ENCODE measurements at places on chromosomes 16 and 17. TPM values are rescaled to one million over a fixed set of nuclear protein-coding genes. Genes with fewer than 3 reads are reported as not detected.

The CTRB1 gene
- total RNA-seq: 1.2 TPM

The ABAT gene
- total RNA-seq: 1.2 TPM

The HS3ST3A1 gene
- 0.22 TPM for total RNA-seq

The GUCY2D gene
- not detected for total RNA-seq

The TBC1D3H gene
- not detected for total RNA-seq

The TBX21 gene
- total RNA-seq: 0.12 TPM

The TBC1D3G gene
- not detected for total RNA-seq

DNA sequence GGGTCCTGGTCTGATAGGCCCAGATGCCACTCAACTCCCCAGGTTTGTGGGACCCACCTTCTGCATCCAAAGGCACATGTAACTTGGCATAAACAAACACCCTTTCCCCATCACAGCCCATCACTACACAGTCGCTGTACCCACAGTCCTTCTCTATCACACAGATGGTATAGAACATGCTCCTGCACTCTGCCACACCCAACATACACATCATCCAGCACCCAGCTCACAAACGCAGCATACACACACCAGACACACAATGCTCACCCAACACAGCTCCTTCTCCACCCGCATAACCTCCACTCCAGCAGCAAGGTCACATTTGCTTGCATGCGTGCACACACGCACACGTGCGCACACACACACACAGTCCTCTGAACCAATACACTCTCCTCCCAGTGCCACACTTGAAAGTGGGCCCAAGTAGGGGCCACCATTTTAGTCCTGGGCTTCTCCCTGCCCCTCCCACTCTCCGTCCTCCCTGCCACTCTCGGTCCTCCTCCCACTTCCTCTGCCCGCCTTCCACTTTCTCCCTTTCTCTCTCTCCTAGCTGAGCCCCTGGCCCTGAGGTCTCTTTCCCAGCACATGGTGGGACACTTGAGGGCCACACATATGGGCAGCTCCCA, 8.5 kb upstream of the TMEM92 start:
- DNase-seq: no peak

DNA sequence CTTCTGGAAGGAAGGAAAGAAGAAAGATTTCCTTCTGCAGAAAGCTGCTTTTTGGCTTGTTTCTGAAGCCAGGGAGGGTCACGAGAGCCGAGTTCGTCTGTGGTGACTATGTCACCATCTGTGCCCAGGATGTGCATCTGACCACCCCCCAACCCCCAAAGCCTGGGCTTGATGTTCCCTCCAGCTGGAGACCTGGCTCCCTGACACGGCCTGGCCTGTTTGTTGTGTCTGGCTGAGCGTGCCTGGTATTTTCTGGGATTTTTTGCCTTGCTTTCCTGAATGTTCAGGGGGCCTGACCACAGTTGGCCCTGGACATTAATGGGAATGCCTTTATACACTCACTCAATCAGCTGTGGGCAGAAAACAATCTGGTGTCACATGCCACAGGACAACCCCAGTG, 38.9 kb downstream of the LGALS9 start:
- DNase-seq: no peak

- DNase-seq: no peak
Observed at GRCh38 chr16:12320298-12320706, 343.8 kb downstream of the SNX29 start.

DNA sequence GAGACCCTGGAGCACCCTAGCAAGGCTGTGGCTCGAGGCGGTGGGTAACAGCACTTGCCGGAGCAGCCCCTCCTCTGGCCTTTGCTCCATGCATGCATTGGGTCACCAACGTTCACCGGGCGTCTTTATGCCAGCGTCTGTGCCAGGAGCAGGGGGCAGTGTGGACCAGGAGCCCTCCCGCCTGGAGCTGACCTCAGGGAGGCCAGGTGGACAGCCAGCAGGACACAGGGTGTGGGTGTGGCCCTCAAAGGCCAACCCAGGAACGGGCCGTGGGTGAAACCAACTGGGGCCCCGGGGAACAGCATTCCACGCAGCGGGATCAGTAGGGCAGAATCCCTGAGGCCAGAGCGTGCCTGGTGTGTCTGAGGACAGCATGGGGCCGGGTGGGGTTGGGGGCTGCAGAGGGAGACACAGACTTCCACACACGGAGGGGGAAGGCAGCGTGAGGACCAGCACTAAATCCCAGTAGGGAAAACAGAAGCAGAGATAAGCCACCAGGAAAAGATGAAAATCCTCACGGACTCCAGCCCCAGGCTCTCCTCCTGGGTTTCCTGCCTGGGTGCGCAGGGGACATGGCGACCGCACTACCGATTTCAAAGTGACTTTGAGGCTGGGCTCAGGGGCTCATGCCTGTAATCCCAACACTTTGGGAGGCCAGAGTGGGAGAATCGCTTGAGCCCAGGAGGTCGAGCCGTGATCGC, 2.9 kb upstream of the CD7 start:
- no peak for DNase-seq

GRCh38 chr17:68544111-68544915, 32.1 kb downstream of the PRKAR1A start:
- no peak for DNase-seq

DNA sequence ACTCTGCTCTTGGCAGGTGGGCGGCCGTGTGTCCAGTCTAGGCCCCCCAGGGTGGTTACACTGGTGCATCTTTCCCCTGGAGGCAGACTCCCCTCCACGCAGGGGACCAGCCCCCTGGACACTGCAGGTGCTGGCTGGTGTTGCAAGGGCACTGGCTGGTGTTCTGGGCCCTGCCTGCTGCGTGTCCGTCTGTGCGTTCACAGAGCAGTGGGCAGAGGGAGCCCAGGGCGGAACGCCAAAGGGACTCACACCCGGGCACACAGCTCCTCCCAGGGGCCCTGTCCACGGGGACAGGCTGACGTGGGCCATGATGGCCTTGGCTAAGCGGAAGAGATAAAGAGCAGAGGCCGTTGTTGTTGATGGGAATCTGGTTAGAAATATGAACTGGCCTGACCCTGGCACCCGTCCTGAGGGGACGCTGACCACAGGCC, 27.3 kb downstream of the ACSF3 start:
- peak; percentile 35 for DNase-seq

- peak; percentile 83 for DNase-seq
Observed at GRCh38 chr17:63930951-63931575, 1.1 kb downstream of the CD79B start.

DNA sequence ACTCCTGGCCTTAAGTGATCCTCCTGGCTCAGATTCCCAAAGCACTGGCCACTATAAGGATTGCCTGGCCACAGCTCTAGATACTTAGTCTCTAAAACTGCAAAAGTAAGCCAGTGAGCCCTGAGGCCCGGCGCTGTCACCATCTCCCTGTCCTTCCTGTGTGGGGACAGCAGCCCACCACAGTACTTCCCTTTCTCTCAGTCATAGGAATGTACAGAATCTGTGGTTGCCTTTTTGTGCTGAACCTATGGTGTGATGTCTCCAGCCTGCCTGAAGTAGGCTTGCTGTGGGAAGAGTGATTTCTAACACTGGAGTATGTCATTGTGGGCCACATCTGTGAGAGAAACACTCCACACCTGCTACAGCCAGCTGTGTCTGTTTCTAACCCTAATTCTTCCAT, 24.7 kb downstream of the NTAN1 start:
- no peak for DNase-seq

GRCh38 chr17:19539040-19539399, 5.4 kb downstream of the SLC47A1 start:
- peak; percentile 43 for DNase-seq

- DNase-seq: no peak
Observed at GRCh38 chr17:66784621-66785364, 50.1 kb upstream of the CACNG5 start.

DNA sequence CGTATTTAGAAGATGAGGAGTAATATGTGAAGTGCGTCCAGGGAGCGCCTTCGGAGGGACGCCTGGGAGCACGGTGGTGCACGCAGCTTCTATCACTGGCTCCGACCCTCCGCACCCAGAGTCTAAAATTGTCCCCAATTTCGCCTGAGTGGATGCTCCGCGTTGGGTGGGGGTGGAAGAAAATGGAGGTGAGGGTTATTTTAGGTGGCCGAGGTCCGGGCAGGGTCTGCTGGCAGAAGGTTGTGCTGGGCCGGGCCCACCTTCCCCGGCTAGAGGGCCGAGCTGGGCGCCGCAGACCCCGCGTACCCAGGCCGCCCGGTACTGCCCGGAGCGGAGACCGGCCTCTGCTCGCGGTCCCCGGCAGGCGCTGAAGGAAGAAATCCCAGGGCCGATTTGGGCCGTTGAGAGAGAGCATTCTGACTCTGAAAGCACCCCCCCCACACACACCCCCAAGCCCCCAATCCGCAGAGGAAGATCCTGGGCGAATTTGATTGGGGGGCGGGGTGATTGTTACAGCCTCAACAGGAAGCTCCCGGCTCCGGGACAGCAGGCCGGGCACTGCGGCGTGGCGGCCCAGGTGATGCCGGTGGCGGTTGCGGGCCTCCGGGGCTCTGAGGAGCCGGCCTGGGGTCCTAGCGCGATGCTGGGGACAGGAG, 3.0 kb downstream of the BAHCC1 start:
- peak; percentile 72 for DNase-seq

DNA sequence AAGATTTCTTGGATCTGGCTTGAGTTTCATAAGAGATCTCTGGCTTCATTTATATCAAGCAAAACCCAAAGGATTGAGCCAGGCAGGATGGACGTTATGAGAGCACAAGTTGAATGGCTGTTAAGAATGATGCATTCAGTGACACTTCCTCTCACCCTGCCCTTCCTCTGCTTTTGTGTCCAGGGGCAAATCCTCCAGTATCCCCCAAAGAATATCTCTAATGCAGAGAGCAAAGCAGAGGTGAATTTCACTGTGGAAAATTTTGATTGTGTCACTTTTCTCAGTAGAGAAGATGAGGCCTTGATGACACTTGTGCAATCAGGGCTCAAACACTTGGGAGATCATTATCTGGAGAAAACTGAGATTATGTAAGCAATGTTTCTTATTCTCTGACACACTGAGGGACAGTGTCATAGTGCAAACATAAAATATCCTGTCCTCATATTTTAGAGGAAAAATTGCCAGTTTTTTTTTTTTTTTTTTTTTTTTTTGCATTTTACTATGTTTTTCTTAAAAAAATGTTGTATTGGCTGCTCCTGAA, 25.3 kb downstream of the MARCHF10 start:
- DNase-seq: no peak

DNA sequence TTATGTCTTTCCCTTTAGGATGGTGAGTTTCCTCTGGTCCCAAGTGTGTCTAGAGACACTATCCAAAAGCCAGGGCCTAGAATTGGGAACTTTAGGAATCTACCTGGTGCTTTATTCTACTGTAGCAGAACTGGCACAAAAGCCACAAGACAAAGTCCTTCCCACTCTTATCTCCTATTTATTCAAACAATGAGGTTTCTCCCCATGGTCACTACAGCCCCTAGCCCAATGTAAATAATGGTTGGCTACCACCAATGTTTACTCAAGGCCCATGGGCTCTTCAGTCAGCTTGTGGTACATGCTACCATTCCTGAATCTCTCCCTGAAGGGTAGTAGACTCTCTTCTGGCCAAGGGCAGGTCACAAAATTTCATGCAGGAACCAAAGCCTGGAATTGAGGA, 789.4 kb upstream of the KIF2B start:
- DNase-seq: no peak

DNA sequence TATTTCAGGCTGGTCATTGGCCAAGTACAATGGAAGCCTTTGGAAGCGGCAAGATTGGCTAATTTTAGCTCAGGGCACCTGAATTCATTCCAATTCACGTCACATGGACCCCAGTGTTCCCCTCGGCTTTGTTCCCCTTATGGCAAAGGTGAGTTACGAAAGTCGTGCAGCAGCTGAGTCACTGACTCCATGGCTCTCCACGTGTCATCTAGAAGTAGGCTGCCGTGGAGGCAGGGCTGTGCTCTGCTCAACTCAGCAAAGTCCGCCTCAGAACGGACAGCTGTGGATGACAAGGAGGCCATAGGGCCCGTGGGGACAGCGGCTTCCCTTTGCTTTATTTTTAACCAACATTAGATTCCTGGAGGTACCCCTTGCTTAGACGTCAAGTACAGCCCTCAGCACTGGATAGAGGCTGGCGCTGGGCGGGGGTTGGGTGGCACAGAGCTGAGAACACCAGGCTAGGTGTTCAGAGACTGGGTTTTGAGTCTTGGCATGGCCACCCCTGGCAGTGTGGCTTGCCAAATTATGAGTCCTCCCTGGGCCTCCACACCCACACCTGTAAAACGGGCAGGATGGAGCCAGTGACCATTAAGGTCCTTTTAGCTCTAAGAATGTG, 23.6 kb downstream of the ADAD2 start:
- DNase-seq: peak; percentile 74

DNA sequence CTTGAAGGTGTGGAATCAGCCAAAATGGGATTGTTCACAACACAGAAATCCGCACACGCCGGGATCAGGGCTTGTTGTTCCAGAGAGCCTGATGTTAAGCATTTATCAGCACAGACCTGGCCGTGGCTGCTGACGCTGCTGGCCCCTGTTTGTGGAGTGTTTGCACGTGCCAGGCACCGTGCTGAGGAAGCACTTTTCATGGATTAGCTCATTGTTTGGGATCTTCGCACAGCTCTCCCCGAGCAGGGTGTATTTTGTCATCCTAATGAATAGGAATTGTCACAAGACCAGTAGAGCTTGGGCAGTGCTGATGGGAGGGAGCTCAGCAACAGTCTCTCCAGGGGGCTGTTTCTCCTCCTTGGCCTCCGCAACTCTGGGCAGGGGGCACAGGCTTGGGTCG, 160.4 kb upstream of the PLCG2 start:
- DNase-seq: no peak

DNA sequence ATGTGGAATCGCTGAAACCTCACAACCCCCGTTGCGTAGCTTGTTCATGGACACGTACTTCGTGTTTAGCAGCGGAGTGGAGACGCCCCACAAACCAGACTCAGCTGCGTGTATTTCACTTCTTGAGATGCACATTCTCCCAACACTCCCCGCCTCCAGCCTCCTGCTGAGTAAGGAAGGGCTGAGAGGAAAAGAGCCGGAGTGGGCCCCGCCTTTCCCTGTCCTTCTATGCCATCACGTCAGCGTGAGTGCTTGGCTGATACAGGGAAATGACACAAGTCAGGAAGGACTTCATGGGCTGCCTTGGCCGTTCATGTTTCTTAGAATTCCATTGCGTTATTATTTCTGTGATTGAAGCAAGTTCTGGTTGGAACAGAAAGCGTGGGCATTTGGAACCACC, 68.6 kb upstream of the CBX4 start:
- peak; percentile 15 for DNase-seq

DNA sequence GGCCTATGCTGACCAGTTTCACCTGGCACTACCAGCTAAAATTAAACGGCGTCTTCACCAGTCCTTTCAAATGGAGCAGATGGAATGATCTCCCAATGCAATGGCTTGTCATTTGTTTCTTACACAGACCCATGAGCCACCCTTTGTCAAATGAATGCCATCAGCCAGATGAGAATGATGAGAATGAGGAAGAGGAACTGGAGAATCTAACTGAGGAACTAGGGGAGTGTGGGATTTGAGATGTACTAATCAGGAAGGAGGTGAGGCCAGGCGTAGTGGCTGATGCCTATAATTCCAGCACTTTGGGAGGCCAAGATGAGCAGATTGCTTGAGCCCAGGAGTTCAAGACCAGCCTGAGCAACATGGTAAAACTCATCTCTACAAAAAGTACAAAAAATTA, 116.4 kb downstream of the HS3ST3A1 start:
- DNase-seq: no peak

GRCh38 chr17:281365-281999, 71.1 kb downstream of the RPH3AL start:
- DNase-seq: no peak
